ENCODE measurements at places on chromosomes 1 and 21.
A peak's percentile ranks its signal among the peaks of the same experiment; 100 is the strongest.

- DNase-seq = no peak
Measured at GRCh38 chr1:240946926-240947325, 335.0 kb upstream of the GREM2 start.

- DNase-seq = no peak
Measured at GRCh38 chr1:78441921-78442320, 48.9 kb upstream of the PTGFR start.

GRCh38 chr1:193183019-193183627 lies 3.3 kb downstream of the B3GALT2 start:
- DNase-seq = peak; percentile 17

- no peak for DNase-seq
Measured at GRCh38 chr1:207824691-207825408, 73.0 kb downstream of the CD46 start.

DNA sequence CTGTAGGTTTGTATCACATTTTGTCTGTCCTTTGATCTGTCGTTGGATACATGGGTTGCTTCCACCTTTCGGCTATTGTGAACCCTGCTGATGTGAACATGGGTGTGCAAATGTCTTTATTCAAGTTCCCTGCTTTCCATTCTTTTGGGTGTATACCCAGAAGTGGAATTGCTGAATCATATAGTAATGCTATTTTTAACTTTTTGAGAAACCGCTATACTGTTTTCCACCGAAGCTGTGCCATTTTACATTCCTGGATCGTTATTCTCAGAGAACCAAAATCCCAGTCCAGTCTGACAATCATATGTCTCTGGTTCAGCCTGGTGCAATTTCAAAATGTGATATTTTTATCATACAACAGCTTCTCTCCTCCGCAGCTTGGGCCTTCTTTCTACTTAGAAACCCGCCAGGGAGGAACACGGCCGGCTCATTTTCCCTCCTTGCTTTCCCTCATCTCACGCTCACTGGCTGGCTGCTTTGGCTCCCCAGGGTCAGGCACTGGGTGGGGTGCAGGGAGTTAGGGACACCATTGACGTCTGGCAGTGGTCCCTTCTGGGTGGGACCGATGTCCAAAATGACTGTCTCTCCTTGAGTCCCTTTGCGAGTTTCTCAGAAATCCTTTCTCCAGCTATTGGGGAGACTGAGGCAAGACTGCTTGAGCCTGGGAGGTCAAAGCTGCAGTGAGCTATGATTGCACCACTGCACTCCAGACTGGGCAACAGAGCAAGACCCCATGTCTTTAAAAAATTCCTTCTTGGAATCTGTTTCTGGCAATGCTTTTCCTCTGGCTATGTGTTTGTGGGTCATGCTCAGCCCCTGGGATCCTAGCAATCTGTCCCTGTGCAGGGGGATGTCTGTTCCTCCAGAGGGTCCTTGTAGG lies 73.5 kb upstream of the AKT3 start:
- DNase-seq = no peak

DNA sequence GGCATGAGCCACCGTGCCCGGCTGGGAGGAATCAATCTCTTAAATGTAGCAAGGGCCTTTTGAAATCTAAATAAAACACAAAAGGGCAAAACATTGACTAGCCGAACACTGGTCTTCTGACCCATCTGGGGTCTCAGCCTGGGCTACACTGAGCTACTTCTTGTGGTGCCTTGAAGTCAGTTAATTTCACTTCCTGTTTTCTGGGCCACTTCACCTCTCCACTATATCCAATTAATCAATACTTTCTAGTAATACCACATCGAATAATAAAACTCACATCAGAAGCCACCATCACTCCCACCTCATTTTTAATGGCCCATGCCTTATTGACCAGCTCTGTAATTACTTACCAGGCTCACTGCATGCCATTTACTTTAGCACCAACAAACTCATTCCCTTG lies 138.0 kb upstream of the SAMSN1 start:
- DNase-seq = no peak

- no peak for DNase-seq
Measured at GRCh38 chr1:178646821-178647220, 78.2 kb upstream of the RALGPS2 start.

GRCh38 chr1:72724951-72725861 lies 442.9 kb upstream of the NEGR1 start:
- DNase-seq = no peak

DNA sequence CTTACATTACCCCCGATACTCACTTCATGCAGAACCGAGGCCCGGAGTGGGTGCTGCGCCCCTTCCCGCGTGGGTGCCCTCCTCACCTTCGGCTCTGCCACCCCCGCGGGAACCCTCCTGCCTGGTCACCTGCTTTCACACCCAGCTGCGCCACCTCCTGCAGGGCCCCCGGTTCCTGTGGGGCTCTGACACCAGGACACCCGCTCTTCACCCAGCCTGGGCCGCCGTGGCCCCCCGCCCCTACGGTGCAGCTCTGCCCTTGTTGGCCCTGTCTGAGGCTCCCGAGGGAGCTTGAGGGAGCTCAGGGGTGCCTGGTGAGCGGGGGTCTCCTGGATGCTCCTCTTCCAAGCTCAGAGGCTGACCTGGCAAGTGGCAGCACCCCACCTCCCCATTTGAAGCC lies 19.0 kb downstream of the RRP1 start:
- DNase-seq = no peak

DNA sequence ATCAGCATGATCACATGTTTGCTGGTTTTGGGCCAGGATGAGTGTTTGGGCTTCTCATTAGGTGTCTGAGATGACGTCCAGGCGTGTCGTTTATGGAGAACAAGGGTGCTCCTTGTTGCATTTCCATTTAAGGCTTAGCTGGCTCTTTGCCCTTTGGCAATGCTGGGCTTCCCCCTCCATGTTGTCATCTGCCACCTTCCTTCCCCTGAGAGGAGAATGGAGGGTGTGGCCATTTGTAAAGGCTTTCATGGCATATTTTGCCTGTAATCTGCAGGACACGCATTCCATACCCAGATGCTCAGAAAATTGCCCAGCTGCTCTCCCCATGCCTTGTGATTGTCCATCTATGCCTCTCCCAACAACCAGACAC lies 27.7 kb downstream of the PKP1 start:
- no peak for DNase-seq

GRCh38 chr21:36509973-36510664 lies 30.2 kb upstream of the CLDN14 start:
- DNase-seq = no peak

DNA sequence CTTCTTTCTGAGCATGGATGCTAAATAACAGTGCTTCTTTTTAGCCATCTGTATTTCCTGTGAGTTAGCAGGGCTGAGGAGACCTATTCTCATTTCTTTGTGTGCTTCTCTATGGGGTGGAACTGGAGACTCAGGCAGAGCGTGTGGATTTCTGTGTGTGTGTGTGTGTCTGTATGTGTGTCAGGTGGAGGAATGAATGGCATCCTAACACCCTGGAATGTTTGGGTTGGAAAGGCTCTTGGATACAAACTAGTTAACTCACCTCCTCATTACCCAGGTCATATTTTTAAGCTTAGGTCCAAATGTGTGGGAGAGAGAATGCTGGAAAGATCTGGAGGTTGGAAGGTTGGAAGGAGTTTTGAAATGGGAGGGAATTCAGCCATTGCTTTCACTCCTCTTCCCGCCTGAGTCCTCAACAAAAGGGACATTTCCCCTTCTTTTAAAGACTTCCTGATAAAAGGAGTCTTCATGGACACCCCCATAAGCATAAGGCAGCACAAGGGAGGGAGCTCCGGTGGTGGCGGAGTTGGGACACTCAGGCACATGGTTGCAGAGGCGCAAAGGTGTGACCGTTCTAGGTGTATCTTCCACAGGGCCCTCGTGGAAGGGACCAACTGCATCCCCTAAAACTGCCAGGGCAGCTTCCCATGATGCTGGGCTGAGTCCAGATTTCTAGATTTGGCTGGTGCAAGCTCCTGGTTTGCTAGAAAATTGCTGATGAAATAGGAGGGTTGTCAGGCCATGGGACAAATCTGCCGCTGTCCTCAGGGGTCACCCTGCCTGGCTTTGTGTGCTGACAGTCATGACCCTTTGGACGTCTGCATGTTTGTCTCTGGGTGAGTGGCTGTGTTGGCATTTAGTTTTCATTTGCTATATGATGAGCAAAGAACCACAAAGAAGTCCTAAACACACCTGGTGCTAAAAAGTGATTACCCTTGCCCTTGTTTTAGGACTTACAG lies 37.6 kb downstream of the MTARC1 start:
- DNase-seq = no peak

DNA sequence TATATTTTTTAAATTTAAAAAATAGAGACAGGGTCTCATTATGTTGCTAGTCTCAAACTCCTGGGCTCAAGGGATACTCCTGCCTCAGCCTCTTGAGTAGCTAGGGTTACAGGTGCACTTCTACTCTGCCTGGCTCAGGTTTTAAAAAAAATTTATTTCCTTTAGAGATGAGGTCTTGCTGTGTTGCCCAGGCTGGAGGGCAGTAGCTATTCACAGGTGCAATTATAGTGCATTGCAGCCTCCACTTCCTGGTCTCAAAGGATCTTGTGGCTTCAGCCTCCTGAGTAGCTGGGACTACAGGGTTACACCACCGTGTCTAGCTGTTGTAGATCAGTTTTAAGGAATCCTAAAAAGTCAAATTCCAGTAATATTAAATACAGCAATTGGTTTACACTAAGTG lies 5.0 kb downstream of the RNF11 start:
- no peak for DNase-seq

DNA sequence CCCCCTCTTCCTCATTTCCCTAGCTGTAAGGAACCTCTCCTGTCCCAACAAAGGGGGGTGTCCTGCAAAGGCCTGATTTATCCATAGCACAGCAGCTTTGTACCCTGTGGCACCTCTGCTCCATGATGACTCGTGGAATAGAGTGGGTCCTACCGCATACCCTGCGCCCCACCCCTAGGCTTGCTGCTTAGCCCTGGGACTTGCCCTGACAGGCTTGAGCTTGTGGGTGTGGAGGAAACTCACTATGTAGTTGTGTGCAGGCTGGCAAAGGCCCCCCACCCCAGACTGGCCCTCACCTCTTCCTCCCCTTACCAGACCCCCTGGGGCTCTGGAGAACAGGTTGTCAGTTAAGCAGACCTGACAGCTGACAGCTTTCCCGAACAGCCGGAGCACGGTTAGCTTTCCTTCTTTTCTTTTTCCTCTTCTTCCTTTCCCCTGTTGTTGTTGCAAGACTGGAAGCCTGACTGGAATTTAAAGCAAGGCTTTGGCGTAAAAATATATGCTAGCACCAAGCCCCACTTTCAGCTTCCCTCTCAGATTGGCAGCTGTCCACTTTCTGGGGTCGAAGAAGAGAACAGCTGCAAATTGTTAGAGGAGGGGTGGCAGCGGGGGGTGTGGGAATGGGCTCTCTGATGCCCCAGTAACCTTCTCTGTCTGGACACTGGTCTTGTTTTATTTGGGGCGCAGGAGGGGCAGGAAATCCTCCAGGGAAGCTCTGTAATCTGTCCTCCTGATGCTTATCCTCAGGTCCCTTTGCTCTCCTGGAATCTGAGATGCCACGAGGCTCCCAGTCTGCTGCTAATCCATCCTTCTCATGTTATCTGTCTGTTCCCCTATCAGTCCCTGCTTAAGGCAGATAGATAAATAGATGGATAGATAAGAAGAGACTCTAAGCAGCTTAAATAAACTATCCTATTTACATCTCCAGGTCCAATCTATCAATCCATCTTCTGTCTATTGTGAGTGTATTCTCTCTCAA lies 134.6 kb downstream of the BRINP2 start:
- DNase-seq = no peak

- DNase-seq = no peak
Measured at GRCh38 chr1:5764959-5765358, 227.3 kb downstream of the NPHP4 start.

- no peak for DNase-seq
Measured at GRCh38 chr1:14973773-14974172, 179.8 kb upstream of the TMEM51 start.

DNA sequence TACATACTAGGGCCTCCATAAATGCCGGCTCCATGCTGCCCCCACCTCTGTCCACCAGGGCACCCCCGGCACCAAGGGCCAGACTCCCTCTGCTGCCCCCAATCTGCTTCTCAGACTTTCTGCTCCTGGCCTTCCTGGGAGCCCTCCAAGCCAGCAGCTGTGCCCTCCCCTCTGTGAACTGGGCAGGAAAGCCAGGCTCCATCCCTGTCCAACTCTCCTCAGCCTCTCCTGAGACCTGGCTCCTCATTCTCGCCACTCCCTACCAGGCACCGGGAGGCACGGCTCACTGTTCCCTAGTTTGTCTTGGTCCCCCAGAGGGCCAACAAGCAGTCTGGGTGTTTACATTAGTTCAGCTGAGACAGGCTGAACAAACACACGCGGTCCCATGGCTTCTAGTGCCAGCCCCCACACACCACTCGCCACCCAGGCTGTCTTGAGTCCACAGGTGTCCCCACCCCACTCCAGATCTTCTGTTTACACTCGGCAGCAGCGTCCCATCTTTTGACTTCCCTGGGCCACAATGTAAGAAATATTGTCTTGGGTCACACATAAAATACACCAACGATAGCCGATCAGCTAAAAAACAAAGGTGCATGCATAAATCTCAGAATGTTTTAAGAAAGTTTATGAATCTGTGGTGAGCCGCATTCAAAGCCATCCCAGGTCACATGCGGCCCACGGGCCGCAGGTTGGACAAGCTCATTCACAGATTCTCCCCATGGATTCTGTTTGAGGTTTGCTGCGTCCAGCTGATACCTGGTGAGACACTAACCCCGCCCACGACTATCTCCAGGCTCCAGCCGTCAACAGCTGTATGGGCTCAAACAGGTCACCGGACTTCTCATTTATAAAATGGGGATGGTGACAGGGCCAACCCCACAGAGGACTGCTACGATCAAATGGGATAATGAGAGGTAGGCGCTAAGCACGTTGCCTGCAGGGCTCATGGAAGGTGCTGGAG lies 29.5 kb upstream of the ECE1 start:
- no peak for DNase-seq

- DNase-seq = no peak
Measured at GRCh38 chr21:19368944-19369343, 965.4 kb upstream of the TMPRSS15 start.

GRCh38 chr1:22297999-22298398 lies 153.7 kb upstream of the ZBTB40 start:
- DNase-seq = no peak

DNA sequence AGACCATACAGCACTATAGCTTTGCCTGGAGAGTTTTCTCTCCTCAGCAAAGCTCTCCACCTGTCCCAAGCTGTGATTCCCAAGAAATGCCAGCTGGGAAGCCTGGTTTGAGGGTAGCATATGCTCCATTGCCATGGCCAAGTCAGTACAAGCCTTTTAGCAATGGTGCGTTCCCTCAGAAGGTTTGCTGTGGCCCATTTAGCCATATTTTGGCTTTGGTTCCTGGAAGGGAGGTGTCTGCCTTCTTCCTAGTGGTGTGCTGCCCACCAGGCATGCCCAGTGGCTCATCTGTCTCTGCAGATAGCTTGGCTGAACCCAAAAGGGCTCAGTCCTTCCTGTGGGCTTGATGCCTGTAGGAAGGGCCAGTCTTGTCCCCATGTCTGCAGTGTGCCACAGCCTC lies 32.4 kb downstream of the GALNT2 start:
- DNase-seq = no peak
